ENCODE measurements at places on chromosomes 2 and 18. TPM values are rescaled to one million over a fixed set of nuclear protein-coding genes. Genes with fewer than 3 reads are reported as not detected.

Gene SERPINB11
- not detected for total RNA-seq

Gene PLEK
- total RNA-seq: 21.5 TPM

Gene DIPK1C
- 1.5 TPM for total RNA-seq

Gene HJURP
- total RNA-seq: 1.1 TPM

GRCh38 chr2:23696752-23697045 is 230.2 kb downstream of the ATAD2B start:
- peak; percentile 14 for DNase-seq

DNA sequence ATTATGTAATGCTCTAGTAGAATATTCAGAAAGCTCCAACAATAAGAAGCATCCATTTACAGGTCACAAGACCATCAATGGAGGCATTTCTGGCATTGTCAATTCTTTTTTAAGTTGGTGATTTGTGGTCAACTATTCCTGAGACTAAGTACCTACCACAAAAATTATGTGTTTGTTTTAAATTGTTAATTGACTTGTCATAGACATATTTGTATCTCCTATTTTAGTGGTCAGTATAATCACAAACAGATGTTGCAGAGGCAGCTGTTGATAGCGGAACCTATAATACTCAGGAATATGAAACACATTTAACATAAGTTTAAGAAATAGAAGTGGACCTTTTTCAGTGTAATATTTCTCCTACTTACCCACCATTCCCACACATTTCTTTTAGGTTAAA is 430.1 kb downstream of the CCDC85A start:
- no peak for DNase-seq

DNA sequence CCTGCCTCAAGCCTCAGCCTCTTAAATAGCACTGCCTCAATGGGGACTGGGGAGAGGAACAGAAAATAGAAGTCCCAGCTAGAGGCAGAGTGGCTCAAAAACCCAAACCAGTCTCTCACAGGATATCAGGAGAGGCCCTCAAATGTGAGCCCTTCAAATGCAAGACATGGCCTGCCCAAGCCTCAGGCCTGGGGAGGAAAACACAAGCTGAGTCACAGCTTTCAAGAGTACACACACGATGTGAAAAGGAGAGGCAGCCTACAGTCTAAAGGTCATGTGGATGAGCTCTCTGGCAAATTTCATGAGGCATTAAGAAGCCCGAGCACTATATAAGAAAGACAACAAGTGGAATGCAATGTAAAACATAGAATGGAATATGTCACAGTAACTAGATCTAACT is 316.6 kb upstream of the MEX3C start:
- DNase-seq: no peak

DNA sequence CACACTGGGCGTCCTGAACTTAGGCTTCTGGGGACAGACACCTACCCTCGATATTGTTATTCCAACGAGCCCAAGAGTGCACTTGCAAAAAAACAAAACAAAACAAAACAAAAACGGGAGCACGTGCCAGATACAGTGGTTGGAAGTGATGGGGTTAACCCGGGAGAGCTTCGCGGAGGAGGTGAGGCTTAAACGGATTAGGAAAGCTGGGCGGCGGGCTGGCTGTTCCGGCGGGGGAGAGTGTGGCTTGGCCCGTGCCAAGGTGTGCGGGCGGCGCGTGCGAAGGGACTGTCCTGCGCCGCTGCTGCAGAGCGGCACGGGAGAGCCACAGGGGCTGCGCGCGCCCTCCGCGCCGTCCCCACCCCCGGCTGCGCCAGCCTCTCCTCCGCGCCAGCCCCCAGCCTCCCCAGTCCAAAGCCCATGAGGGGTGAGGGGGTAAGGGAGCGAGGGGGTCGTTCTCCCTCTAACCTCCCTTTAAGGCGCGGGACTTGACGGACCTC is 1.5 kb upstream of the SLC30A3 start:
- no peak for DNase-seq

DNA sequence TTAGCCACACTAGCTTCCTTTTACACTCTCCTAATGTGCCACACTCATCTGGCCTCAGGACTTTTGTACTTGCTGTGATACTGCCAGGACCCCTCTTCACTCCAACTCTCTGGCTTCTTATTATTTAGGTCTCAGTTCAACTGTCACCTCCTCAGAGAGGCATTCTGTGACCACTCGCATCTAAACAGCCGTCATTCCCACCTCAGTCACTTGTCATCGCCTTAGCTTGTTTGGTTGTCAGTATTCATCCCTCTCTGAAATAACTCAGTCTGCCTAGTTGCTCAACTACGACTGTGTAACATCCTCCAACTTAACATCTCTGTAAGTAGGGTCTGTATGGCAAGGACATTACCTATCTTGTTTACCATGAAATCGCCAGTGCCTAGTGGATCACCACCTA is 27.2 kb downstream of the MGAT4A start:
- DNase-seq: no peak

DNA sequence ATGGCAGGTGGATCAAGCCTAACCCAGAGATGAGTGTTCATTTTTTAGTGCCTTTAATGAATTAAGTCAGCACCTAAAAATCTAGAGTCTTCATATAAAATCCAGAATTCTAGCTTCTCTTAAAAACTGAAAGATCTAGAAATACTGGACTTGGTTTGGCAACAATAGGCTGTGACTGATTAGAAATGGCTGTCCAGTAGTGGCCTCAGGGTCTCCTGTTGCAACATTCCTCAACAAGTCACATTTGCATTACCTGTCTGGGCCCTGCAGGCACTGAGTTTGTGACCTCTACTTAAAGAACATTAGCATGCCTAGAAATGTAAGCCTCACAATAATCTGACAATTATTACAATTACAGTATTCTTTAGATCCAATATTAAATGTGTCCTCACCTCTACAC is 33.1 kb downstream of the MBD2 start:
- DNase-seq: no peak
